ENCODE measurements at places on chromosomes 6 and 20. TPM values are rescaled to one million over a fixed set of nuclear protein-coding genes. Genes with fewer than 3 reads are reported as not detected.

The GJA10 gene
- not detected for total RNA-seq

The ZFP57 gene
- total RNA-seq = 9.0 TPM

The SLC25A27 gene
- not detected for total RNA-seq

The RHAG gene
- total RNA-seq = not detected

DNA sequence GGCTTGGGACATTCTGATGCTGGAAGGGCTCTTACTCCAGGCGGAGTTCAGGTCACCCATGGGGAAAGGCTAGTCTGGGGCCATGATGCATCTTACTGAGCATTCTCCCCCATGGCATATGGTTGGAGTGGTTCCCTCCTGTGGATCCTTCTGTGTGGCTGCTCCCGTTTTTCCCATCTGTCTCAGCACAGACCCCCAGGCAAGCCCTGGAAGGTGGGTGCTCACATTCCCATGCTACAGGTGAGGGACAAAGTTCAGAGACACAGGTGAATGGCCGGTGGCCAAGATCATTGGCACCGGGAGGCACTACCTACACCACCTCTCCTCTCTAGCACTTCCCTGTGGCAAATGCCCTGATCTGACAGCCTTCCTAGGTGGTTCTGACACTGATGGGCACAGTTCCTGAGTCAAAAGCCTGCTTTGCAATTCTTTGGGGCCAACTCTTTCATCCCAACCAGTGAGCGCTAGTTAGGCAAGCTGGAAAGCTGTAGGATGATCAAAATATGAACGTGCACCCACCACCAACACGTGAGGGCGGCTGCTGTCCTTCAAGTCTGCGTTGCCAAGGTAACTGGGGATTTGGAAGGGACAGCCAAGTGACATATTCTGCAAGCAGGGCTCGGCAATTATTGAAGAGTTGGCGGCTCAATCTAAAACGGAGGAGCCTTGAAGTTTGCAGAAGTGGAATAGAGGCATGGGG is 124.6 kb downstream of the CDH4 start:
- DNase-seq = no peak

DNA sequence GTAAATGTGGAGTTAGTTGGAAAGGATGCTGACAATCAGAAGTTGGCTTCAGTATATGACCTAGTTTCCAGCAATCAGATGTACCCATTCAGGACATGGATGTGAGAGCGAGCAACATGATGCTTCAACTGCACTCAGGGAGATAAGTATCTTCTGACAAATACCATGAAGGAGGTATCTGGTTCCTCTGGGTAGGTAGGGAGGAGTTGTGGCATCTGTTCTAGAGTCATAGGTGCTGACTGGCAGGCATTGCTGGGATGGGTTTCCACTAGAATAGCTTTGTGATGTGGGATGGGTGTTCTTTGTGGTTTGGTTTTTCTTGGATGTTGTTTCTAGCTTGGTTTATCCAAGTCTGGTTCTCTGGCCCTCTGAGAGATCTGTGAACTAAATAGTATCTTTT is 3.9 kb upstream of the REV3L start:
- no peak for DNase-seq

- no peak for DNase-seq
Measured at GRCh38 chr20:2706688-2707352, 14.2 kb downstream of the EBF4 start.

DNA sequence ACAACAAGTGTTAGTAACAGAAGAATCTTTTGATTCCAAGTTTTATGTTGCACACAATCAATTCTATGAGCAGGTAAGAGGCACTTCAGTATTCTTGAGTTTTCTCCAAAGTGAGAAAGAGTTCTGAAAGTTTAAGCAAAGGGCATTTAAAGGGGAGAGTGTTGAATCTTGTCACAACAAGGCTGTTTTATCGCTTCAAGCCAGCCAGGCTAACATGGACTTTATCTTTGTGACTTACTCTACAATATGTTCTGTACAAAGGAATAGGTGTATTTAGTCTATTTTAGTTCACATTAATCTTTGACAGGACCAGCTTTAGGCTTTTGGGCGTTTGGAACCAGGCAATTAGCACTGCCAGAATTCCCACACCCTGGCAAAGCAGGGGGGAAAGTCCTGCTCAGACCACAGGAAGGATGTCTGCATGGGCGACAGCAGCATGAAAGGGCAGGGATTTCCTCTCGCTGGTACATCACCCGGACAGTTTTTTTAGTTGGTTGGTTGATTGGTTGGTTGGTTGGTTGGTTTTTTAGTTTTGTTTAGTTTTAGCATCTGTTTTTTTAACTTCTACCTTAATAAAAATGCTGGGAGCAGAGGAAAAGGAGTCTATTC is 395.4 kb upstream of the SOX4 start:
- no peak for DNase-seq

DNA sequence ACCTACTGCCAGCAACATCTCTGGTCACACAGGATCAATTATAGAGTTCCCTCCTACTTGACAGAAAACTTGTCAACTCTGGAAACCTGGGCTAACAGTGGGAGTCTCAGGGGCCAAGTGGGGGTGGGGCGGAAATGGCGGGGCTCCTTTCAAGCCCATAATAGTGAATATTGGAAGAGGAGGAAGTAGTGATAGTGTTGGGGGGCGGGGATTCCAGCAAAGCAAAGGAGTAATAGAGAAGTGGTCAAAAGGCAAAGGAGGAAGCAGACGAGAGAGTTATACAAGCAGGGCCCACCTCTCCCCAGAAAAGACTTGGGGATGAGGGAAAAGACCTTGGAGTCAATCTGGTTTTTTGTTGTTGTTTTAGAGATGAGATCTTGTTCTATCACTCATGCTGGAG is 2.1 kb downstream of the DEF6 start:
- DNase-seq = no peak

GRCh38 chr6:88679841-88680240 is 283.6 kb downstream of the RNGTT start:
- no peak for DNase-seq

DNA sequence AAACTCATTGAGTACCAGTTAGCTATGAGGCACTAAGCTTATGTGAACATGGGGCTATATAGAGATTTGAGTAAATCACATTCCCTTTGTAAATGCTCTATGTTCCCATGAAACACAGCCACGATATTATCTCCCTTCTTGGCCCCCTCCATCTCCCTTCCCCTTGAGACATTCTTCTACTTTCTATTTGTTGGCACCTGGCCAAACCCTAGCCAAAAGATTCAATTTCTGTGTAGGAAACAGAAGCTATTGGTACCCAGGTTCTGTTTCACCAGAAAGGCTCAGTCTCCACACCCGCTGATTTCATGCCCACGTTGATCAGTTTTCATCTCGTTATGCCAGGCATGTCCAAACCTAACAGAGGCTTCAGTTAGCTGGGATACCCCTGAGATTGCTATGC is 145.5 kb upstream of the LAMP5 start:
- DNase-seq = no peak

DNA sequence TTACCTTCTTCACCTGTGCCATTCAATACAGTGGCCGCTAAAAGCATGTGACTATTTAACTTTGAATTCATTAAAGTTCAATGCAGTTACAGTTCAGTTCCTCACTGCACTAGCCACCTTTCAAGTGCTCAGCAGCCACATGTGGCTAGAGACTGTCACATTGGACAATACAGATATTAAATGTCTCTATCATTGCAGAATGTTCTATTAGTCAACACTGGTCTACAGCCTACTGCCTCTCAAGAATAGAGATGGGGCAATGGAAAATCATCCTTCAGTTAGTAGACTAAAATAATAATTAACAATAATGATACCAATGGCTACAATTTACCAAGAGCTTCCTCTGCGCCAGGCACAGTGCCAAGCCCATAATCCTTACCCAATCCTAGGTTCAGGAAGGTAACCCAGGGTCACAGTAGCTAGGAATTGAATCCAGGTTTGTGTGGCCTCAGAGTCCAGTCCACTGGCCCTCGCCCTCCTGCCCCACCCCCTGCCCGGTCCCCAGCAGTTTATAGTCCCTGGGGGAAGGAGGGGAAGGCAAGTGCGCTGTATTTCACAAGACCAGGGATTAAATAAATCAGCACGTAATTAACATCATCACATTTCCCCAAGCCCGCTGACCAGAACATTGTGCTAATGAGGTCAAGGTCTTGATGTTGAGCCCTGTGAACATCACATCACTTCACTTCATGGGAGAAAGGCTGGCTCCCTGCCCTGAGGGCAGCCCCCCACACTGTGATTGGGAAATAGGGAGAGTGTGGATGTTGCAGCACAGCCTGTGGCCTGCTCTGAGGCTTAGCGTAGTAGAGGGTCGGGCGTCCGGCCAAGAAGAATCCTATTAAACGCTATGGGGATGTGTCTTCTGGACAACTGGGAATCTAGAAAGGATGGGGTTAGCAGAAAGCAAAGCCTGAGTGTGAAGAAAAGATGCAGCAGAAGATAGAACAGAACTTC is 147.2 kb downstream of the VEGFA start:
- no peak for DNase-seq

DNA sequence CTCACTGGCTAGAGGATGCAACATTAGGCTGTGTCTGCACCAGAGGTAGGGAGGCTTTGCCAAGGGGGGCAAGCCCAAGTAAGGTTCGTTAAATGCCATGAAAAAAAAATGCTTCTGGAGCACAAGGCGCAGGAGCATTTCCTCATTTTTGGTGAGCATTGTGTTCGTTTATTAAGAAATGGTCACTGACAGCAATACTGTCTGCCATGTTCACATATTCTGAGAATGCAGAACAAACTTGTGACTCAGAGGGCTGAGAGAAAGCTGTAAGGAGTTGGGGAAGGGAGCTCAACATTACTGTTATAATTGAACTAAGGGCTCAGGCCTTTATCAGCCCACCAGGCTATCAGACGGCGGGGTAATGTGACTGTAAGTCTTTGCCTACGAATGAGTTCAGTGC is 465.4 kb upstream of the BTBD3 start:
- DNase-seq = no peak

- DNase-seq = no peak
Measured at GRCh38 chr6:128358244-128358776, 162.1 kb downstream of the PTPRK start.
